Activated T-helper 1 cell treated with anti-CD3 and anti-CD28 coated beads, Interleukin-12 subunit alpha, Interleukin-12 subunit beta, Interleukin-2, Interleukin-4 antibody, amounts not matched to agents 30 ng/mL and 10 ng/mL and 1 ng/mL, durations not matched to agents 14 hours and 24 hours and 36 hours (primary cell): ENCODE measurements at places on chromosomes 1 and 21. TPM values are rescaled to one million over a fixed set of nuclear protein-coding genes. Genes with fewer than 3 reads are reported as not detected.

CENPF gene
- 51.7 and 52.3 TPM in 2 replicates for total RNA-seq

DNA sequence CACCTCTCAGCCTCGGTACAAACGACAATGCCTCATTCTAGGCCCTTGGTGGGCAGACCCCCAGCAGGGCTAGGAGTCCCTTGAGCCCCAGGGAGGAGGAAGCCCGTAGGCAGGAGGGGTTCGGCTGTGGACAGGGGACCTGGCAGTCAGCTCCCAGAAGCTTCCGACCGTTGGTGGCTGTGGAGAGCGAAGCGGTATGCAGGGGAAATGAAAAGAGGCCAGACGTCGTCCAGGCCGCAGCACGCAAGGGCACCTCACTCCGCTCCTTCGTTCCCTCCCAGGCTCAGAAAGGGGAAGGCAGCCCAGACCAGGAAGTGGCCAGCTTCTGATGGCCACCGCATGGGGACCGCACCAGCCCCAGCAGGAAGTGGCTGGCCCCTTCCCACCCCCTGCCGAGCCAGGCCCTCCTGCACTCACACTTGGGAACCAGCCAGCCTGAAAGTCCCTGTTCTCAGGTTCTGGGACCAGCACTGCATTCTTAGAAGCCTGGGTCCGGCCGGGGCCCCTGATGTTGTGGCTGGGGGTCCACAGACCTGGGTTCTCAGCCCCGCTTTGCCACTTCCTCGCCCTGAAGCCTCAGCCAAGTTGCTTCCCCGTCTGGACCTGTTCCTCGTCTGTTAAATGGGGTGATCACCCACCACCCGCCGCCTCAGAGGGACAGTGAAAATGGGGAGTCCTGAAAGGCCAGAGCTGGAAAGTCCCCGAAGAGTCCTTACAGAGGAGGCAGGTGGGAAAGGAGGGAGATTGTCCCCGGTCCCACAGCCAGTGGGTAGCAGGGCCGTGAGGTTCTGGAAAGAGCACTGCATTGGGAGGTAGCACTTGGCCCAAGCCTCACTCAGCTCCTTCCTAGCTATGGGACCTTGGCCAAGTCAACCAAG lies 104.0 kb upstream of the RUNX3 start:
- peaks cover 66% of the 10 kb centered on the region for H3K4me1 ChIP-seq
- DNase-seq: no peak

- no peaks in the 10 kb centered on the region for H3K4me1 ChIP-seq
- no peaks in the 10 kb centered on the region for H3K36me3 ChIP-seq
- H3K27me3 ChIP-seq: peaks cover 3% of the 10 kb centered on the region
- no peak for DNase-seq
- H3K27ac ChIP-seq: no peak overlapping the region
Observed at GRCh38 chr1:41428738-41429640, 55.5 kb downstream of the EDN2 start.

DNA sequence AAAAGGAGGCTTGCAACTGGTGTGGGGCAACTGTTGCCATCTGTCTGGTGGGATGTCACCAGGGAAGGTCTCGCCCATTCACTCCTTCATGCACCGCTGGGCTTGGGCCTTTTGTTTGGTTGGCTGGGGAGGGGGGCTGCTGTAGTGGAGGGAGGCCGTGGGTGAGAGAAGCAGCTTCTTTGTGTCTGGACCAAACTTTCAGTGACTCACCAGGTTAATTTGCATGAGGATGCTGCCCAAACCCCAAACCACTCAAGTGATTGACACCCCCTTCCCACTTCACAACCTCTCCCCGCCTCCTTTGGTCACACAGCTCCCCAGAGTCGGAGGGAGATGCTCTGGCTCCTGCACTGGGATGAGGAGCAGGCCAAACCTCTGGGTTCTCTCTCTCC lies 19.7 kb downstream of the BTG2 start:
- peak overlapping the region; percentile 72 for H3K4me3 ChIP-seq
- H3K4me1 ChIP-seq: peaks cover 86% of the 10 kb centered on the region
- H3K27me3 ChIP-seq: peaks cover 2% of the 10 kb centered on the region
- peak; percentile 66 for DNase-seq
- H3K27ac ChIP-seq: peak overlapping the region; percentile 79

- no peak overlapping the region for H3K4me3 ChIP-seq
- no peak overlapping the region for H3K27ac ChIP-seq
- H3K36me3 ChIP-seq: peaks cover 2% of the 10 kb centered on the region
- no peak for DNase-seq
- H3K4me1 ChIP-seq: no peaks in the 10 kb centered on the region
Observed at GRCh38 chr21:30984889-30985288, 53.4 kb downstream of the KRTAP19-8 start.

LCE1F gene
- not detected in 2 replicates for total RNA-seq

- H3K36me3 ChIP-seq: no peaks in the 10 kb centered on the region
- no peak for DNase-seq
- H3K27ac ChIP-seq: no peak overlapping the region
- peaks cover 13% of the 10 kb centered on the region for H3K27me3 ChIP-seq
Observed at GRCh38 chr1:30402031-30402430, 321.4 kb downstream of the MATN1 start.

MORC3 gene
- total RNA-seq: 22.1 and 23.5 TPM in 2 replicates
